ENCODE measurements at places on chromosomes 1 and 21. TPM values are rescaled to one million over a fixed set of nuclear protein-coding genes. Genes with fewer than 3 reads are reported as not detected.

- H3K27ac ChIP-seq: peak overlapping the region; percentile 88
- H3K36me3 ChIP-seq: no peaks in the 10 kb centered on the region
- H3K4me1 ChIP-seq: peaks cover 52% of the 10 kb centered on the region
- no peaks in the 10 kb centered on the region for H3K27me3 ChIP-seq
- peak; percentile 82 for DNase-seq
These were observed 3.5 kb downstream of the EPHX1 start for GRCh38 chr1:225813214-225813964.

GRCh38 chr21:42120101-42120902, 49.2 kb downstream of the UMODL1 start:
- no peak overlapping the region for H3K4me3 ChIP-seq
- H3K4me1 ChIP-seq: no peaks in the 10 kb centered on the region
- H3K27ac ChIP-seq: no peak overlapping the region
- H3K36me3 ChIP-seq: no peaks in the 10 kb centered on the region

GRCh38 chr1:226534098-226534497, 14.5 kb upstream of the STUM start:
- H3K27ac ChIP-seq: no peak overlapping the region
- no peak overlapping the region for H3K4me3 ChIP-seq
- no peaks in the 10 kb centered on the region for H3K36me3 ChIP-seq

DNA sequence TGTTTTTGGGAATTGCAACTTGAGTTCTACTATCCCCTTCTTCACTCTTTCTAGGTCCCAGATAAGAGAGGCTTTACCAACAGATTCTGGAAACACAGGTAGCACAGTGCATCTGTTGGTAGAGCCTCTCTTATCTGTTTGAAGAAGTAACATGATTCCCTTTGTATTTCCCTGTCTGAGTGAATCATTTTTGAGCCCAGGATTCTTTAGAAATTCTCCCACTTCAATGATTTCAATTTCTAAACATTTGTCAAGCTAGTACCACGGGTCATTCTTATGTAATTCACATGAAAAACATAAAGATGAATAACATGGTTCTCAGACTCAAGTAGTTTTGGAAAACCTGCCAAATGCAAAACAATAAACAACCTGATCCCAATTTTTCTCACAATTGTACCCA, 72.0 kb upstream of the DUSP10 start:
- no peaks in the 10 kb centered on the region for H3K4me1 ChIP-seq
- H3K36me3 ChIP-seq: no peaks in the 10 kb centered on the region
- no peak for DNase-seq
- H3K27ac ChIP-seq: no peak overlapping the region

The BLACAT1 gene
- polyA plus RNA-seq: 0.15 TPM

- H3K4me3 ChIP-seq: no peak overlapping the region
- DNase-seq: no peak
- H3K27ac ChIP-seq: no peak overlapping the region
- H3K36me3 ChIP-seq: no peaks in the 10 kb centered on the region
These were observed 10.8 kb downstream of the ABCA4 start for GRCh38 chr1:94110021-94110761.

- H3K27ac ChIP-seq: no peak overlapping the region
- no peaks in the 10 kb centered on the region for H3K4me1 ChIP-seq
- no peak overlapping the region for H3K4me3 ChIP-seq
- no peaks in the 10 kb centered on the region for H3K36me3 ChIP-seq
- DNase-seq: no peak
These were observed 46.2 kb upstream of the PAPPA2 start for GRCh38 chr1:176416777-176417176.

The ATAD3C gene
- polyA plus RNA-seq: 0.83 TPM

GRCh38 chr1:24403806-24404205, 9.8 kb downstream of the STPG1 start:
- H3K4me3 ChIP-seq: no peak overlapping the region
- no peak overlapping the region for H3K27ac ChIP-seq
- H3K4me1 ChIP-seq: no peaks in the 10 kb centered on the region
- no peaks in the 10 kb centered on the region for H3K36me3 ChIP-seq
- no peaks in the 10 kb centered on the region for H3K27me3 ChIP-seq

GRCh38 chr1:40665335-40666171, at the start of gene RIMS3:
TSS of gene RIMS3 (minus strand) at chr1:40665682. CDS start at chr1:40641925, 23,757 bp downstream.
- H3K4me3 ChIP-seq: peak within 1 kb of the TSS; percentile 52
- H3K36me3 ChIP-seq: no peaks in the 10 kb centered on the region
- H3K27ac ChIP-seq: no peak within 1 kb of the TSS
- H3K27me3 ChIP-seq: no peaks in the 10 kb centered on the region
- peaks cover 2% of the 10 kb centered on the region for H3K4me1 ChIP-seq

- DNase-seq: no peak
- no peaks in the 10 kb centered on the region for H3K36me3 ChIP-seq
- no peaks in the 10 kb centered on the region for H3K27me3 ChIP-seq
- H3K4me1 ChIP-seq: no peaks in the 10 kb centered on the region
These were observed 15.7 kb downstream of the PTPN22 start for GRCh38 chr1:113855630-113856400.

GRCh38 chr1:164563721-164564360, 4.9 kb downstream of the PBX1 start:
- H3K27ac ChIP-seq: peak overlapping the region; percentile 39
- no peaks in the 10 kb centered on the region for H3K27me3 ChIP-seq
- peak overlapping the region; percentile 71 for H3K4me3 ChIP-seq

The AADACL4 gene
- 0.38 TPM for polyA plus RNA-seq

- H3K4me3 ChIP-seq: peak overlapping the region; percentile 17
- no peak overlapping the region for H3K27ac ChIP-seq
- peak; percentile 20 for DNase-seq
- no peaks in the 10 kb centered on the region for H3K27me3 ChIP-seq
- no peaks in the 10 kb centered on the region for H3K36me3 ChIP-seq
These were observed 27.7 kb downstream of the STYXL2 start for GRCh38 chr1:167121375-167122120.

The FCER1G gene
- 270 TPM for polyA plus RNA-seq

The SPRR2A gene
- polyA plus RNA-seq: 0.21 TPM

The BGLAP gene
- polyA plus RNA-seq: 1.4 TPM

DNA sequence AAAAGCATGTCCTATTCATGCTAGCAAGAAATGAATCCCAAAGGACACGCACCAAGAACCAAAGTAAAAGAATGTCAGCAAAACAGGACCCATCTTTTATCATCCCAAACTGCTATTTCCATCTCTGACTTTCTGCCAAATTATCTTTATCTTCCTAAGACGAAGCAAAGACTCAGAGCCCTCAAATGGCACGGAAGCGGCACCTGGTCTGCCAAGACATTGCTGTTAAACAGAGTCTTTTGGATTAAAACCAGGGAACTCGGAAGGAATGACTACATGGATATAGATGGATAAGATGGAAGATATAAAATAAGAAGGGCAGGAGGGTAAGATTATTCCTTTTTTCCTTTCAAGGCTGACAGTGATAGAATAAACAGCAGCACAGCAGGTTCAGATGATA, 60.8 kb upstream of the LBR start:
- no peak overlapping the region for H3K27ac ChIP-seq
- H3K4me3 ChIP-seq: no peak overlapping the region
- H3K36me3 ChIP-seq: no peaks in the 10 kb centered on the region
- no peaks in the 10 kb centered on the region for H3K4me1 ChIP-seq

DNA sequence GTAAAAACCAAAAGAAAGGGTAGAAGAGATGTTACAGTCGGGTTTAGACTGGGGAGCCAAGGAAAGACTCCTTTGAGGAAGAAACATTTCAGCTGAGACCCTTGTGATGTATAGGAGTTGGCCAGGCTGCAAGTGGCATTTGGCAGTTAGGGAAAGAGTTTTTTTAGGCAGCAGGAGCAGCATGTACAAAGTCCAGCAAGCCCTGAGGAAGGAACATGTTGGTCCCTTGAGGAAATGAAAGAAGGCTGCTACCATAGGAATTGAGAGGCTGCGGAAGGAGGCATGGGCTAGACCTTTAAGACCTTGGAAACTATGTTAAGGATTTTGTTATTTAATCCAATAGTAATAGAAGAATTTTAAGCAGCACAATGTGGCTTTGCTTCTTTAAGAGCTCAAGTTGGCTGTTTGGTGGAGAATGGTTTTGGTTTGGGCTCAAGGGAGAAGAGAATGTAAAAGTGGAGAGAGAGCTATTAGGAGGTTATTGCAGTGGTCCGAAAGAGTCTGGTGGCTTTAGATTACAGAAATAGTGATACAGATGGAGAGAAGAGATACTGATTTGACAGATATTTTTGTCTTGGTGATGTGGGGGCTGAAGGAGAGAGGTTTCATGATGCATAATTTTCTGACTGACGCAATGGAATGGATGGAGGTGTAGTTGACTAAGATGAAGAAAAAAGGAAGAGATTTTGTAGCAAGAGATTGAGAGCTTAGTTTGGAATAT, 26.6 kb downstream of the SMAP2 start:
- no peak overlapping the region for H3K27ac ChIP-seq
